ENCODE measurements at places on chromosomes 4 and X.
A peak's percentile ranks its signal among the peaks of the same experiment; 100 is the strongest.

GRCh38 chr4:80916770-80917169 lies 113.7 kb upstream of the BMP3 start:
- no peak for DNase-seq

DNA sequence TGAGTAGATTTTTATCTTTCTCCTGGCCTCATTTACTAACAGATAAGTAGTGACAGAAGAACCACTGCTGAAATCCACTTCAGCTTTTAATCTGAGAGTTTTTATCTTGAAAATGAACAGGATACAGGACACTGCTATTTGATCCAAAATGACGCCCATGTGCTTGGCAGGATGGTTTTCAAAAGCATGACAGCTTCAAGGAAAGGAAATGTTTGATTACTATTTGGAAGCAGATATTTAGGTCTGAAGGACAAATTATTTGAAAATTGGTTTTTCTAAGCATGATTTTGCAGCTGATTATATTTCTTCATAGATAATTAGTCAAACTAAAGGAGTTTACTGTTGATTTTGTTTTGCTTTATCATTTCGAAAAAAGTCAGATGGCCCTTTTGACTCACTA lies 11.1 kb downstream of the PACRGL start:
- DNase-seq, result no peak

DNA sequence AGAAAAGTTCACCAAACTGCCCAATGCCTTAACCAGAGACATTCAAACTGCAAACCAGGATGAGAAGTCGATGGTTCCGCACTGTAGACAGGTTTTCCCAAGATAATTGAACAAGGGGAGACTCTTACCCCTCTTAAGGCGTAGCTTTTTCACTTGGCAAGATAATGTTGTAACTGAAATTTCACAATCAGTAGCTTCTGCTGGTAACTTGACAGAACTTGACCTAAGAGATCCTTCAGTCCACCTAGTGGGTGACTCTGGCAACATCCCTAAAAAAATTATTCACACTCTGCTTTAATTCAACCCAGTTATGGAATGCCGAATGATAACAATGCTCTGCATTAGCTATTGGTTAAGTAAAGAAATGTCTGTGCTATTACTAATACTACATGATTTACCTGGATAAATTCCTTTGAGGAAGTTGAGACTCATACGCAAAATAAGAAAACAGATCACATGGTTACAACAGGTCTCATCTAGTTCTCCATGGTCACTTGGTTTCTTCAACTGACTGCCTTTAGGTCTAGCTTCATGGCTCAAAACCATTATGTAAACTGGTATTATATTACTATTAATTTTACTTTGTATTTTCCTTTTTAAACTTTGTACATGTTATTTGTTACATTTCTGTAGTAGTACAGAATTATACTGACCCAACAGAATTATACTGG lies 9.1 kb downstream of the ELF2 start:
- peak; percentile 62 for DNase-seq

DNA sequence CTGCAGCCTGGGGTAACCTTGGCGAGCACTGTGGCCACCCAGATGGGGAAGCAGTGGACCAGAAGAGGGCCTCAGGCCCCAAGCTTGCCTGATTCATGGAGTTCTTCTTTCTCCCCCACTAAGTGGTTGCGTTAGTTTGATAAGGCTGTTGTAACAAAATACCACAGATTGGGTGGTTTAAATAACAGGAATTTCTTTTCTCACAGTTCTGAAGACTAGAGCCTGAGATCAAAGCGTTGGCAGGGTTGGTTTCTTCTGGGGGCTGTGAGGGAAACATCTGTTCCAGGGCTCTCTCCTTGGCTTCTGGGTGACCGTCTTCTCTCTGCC lies 105.7 kb upstream of the GATB start:
- no peak for DNase-seq

- DNase-seq, result no peak
Observed at GRCh38 chr4:21882051-21882839, 66.3 kb downstream of the KCNIP4 start.

GRCh38 chr4:101155945-101156344 lies 191.4 kb downstream of the PPP3CA start:
- no peak for DNase-seq
